ENCODE measurements at places on chromosomes 13 and 19.

DNA sequence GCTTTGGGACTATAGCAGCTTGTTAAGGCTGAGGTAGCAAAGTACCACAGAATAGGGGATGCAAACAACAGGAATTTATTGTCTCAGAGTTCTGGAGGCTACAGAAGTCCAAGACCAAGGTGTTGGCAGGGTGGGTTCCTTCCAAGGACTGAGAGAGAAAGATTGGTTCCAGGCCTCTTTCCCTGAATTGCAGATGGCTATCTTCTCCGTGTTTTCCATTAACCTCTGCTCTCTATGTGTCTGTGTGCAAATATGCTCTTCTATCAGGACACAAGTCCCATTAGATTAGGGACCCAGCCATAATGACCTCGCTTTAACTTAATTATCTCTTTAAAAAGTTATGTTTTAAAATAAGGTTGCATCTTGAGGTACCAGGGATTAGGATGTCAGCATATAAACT lies 1732.9 kb upstream of the SLC10A2 start:
- DNase-seq = no peak

DNA sequence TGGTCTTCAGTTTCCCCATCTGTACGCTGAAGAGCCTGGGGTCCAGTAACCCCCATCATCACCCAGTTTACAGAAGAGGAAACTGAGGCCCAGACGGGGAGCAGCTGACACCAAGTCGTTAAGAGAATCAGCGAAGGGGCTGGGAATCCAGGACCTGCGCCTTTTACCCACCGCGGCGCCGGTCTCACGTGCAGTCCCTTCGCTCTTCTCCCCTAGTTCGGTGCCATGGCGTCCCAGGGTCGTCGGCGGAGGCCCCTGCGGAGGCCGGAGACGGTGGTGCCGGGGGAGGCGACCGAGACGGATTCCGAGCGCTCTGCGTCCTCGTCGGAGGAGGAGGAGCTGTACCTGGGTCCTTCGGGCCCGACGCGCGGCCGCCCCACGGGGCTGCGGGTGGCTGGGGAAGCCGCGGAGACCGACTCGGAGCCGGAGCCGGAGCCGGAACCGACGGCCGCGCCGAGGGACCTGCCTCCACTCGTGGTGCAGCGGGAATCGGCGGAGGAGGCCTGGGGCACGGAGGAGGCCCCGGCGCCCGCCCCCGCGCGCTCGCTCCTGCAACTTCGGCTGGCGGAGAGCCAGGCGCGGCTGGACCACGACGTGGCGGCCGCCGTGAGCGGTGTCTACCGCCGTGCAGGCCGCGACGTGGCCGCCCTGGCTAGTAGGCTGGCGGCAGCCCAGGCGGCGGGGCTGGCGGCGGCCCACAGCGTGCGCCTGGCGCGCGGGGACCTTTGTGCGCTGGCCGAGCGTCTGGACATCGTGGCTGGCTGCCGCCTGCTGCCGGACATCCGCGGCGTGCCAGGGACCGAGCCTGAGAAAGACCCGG lies 698 bp downstream of the BLOC1S3 start:
- DNase-seq = no peak

DNA sequence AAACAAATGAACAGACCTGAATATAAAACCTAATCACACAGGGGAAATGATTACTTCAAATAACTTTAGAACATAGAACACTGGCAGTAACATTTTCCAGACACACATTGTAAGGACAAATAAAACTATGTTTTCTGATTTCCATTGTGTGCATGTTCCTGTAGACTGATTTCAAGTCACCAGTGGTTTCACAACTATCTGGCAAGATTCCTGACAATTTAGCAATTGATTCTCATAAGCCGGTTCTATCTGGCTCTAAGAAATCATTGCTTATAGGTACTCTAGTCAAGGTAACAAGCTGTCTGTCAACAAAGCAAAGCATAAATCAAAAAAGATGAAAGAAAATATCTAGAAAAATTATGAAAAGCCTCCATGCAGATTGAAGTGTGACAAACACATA lies 19.6 kb upstream of the PCCA start:
- DNase-seq = no peak

DNA sequence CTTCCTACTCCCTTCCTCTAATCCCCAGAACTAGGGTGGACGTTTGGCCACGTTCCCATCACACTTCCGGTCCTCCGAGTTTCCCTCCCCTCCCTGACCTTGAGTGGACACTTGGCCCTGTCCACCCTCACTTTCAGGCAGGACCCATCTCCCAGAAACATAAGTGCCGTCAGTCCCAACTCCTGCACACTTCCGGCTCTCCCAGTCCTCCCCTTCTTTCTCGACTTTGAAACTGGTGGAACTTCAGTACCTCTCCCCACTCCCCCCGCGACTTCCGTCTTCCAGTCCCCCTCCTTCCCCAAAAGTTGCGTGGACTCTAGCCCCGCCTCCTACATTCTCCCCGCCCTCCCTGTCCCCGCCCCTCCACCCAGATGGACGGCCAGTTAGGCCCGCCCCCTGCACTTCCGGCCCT lies 278 bp upstream of the ZNF274 start:
- no peak for DNase-seq

- DNase-seq = no peak
Observed at GRCh38 chr13:34216256-34216655, 398.3 kb downstream of the RFC3 start.

- no peak for DNase-seq
Observed at GRCh38 chr19:56670401-56670960, 1.1 kb downstream of the ZNF835 start.

DNA sequence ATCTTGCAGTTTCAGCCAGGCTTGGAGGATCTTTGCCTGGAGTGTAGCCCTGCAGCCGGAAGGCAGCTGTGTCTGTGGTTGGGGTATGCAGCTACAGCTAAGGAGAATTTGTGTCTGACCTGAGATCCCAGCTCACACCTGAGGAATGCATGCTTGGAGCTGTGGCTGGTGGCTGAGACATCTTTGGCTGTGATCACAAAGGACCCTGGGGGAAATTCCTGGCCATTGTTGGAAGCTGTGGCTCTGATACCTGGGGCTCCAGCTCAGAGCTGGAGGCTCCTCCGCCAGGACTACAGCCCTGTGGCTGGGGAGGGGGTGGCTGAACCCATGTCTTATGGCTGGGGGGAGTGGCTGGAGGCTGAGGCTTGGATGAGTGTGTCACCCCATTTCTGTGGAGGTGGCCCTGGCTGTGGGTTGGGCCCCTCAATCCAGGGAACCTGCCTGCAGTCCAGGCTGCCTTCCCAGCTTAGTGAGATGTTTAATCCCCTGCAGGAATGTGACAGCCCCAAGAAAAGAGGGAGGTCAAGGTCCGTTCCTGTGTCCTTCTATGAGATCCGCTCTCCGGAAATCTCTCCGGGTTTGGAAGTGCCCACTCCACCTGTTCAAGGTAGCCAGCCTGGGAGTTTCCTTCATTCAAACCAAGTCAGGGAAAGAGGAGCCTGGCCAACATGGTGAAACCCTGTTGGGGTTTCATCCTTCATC lies 27.6 kb downstream of the ARHGEF18 start:
- DNase-seq = no peak

DNA sequence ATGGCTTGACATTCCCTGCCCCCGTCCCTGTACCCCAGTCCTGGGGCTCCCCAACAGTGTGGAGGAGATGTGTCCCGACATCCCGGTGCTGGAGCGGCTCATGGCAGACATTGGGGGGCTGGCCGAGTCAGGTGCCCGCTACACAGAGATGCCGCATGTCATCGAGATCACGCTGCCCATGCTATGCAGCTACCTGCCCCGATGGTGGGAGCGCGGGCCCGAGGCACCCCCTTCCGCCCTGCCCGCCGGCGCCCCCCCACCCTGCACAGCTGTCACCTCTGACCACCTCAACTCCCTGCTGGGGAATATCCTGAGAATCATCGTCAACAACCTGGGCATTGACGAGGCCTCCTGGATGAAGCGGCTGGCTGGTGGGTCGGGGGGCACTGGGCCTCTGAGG lies 83.8 kb downstream of the RYR1 start:
- no peak for DNase-seq

GRCh38 chr19:12425236-12425887 lies 15.5 kb downstream of the ZNF443 start:
- DNase-seq = no peak

DNA sequence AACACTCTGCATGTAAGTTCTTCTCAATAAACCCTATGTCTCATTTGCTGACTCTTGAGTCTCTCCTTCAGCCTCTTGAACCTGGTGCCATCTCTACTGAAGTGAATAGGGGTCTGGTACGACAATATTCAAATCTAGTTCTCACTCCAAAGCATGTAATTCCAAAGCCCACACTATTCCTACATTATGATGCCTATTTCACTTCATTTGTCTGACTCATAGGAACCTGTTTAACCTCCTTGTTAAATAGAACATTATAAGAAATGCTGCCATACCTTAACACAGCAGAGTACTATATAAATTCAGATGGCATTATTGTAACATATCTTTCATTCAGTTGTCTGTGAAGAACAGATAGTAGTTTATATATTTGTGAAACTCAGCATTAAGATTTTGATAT lies 67.1 kb downstream of the STARD13 start:
- no peak for DNase-seq

- DNase-seq = no peak
Observed at GRCh38 chr13:77040076-77040475, 13.1 kb upstream of the FBXL3 start.

DNA sequence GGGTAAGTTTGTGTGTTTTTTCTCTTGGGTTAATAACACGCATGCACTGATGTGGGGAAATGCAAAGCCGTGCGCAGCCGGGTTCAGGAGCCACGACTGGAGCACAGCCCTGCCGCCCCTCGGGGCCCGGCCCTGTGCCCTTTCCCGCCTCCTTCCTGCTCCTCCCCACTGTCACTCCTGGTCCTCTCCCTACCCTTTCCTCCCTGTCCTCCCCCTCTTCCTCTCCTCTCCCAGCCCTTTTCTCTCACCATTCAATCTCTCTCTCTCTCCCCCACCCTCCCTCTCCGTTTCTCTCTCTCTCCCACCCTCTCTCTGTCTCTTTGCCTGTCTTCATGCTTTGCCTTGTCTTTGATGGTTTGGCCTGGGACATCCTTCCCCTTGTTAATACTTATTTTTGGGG lies 27.2 kb downstream of the PLEKHJ1 start:
- no peak for DNase-seq

GRCh38 chr19:6590258-6590826 lies 608 bp downstream of the CD70 start:
- DNase-seq = no peak

DNA sequence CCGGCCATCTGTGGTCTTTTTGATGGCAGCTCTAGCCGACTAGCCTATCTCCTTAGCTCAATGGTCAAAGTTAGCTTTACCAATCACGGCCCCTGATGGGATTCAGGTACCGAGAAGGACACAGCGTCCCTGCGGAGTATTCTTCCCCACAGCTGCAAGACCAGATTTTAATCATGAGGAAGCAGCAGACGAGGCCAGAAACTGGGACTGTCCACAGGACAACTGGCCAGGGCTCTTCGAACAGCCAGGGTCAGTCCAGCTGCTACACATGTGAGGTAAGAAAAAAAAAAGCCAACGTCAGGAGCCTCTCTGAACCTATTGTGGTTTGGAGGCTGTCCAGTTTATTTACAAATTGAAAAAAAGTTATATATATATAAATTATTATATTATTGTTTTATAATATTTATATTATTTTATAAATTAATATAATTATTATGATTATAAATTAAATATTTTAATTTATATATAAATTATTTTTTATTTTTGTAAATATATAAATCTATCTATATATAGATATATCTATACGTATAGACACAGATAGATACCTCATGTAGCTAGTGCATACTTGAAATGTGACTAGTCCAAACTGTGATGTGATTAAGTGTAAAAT lies 10.8 kb downstream of the RINL start:
- no peak for DNase-seq

GRCh38 chr13:113742000-113742441 lies 17.0 kb upstream of the TMEM255B start:
- DNase-seq = peak; percentile 23

DNA sequence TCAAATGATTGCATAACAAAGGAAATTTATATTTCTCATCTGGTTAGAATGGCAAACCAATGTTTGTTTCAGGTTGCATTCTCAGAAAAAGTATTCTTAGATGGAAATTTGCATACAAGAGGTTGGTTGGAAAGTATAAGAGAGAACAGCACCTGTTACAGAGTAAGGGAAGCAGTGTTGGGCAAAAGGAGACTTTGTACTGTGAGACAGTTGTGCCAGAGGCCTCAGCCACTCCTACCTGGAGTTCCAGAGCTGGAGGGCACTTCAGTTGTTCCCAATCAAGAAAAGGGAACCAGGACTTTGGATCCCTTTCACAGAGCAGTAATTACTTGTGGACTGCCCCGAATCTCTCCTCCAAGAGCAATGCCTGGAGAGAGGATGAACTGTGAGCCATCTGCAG lies 81.8 kb downstream of the SPRY2 start:
- no peak for DNase-seq

- DNase-seq = no peak
Observed at GRCh38 chr13:45218689-45219088, 17.8 kb upstream of the KCTD4 start.

- no peak for DNase-seq
Observed at GRCh38 chr19:18419699-18420460, 682 bp downstream of the SSBP4 start.

DNA sequence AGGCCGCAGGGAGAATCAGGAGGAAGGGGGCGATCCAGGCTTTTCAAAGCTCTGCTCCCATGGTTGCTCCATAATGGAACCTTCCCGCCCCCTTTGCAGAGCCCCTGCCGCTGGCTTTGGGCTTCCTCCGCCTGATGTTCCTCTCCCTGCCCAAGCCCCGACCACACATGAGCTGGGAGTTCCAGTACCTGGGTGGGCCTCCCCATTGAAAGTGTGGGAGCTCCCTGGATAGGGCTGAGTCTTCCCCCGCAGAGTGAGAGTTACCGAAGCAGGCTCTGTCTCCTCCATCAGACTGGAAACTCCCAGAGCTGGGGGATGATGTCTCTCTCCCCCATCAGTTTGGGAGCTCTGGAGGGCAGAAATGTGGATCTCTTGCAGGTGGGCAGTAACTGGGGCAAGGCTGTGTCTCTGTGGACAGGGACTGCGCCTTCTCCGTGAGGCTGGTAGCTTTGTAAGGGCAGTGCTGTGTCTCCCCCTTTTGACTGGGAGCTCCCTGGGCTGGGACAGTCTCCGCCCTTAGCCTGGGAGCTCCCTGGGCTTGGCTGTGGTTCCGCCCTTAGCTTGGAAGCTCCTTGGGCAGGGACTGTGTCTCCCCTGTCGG lies 722 bp downstream of the DCAF15 start:
- DNase-seq = no peak

DNA sequence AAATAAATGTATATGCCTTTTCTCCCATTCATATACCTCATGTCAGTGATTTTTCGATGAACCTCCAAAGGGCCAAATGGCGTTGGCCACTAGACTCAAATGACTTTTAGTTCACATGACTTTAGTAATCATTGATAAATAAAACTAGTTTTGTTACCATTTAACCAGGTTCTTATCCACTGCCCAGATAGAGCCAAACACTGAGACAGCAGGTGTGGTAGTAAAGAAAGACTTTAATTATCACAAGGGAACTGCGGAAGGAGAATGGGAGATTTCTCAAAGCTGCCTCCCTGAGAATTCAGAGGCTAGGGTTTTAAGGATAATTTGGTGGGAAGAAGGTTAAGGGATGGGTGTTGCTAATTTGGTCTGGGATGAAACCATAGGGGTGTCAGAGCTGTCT lies 19.4 kb upstream of the KBTBD6 start:
- no peak for DNase-seq

Data from NCI-H2107 (cell line).